ENCODE measurements at places on chromosomes 6 and 20.

DNA sequence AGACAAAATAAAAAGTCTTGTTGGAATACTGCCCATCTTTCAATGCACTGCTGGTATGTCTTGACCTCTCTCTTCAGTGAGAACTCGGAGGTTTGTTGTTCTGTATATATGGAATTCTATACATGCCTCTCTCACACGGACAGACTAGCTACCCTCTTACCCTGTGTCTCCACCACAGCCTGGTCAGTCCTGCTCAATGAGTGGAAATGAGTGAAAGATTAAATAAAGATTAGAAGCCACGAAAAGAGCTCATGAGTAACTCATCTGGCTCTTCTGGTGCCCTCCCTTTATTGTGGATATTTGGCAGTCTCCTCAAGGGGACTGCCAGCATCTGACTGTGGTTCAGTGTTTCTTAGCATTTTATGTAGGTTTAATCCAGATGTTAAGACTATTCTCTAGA is 262.8 kb upstream of the MAP3K7 start:
- no peaks in the 10 kb centered on the region for H3K27me3 ChIP-seq
- no peaks in the 10 kb centered on the region for H3K4me1 ChIP-seq
- H3K36me3 ChIP-seq, result no peaks in the 10 kb centered on the region
- H3K27ac ChIP-seq, result no peak overlapping the region
- no peak overlapping the region for H3K4me3 ChIP-seq

GRCh38 chr20:44123874-44124535 is 63.0 kb downstream of the JPH2 start:
- H3K36me3 ChIP-seq, result no peaks in the 10 kb centered on the region
- DNase-seq, result no peak
- no peak overlapping the region for H3K4me3 ChIP-seq
- no peak overlapping the region for H3K27ac ChIP-seq
- H3K4me1 ChIP-seq, result no peaks in the 10 kb centered on the region
- peaks cover 26% of the 10 kb centered on the region for H3K27me3 ChIP-seq

- H3K27ac ChIP-seq, result no peak overlapping the region
- DNase-seq, result no peak
- no peak overlapping the region for H3K4me3 ChIP-seq
- H3K27me3 ChIP-seq, result peaks cover 18% of the 10 kb centered on the region
Measured at GRCh38 chr20:50491926-50492634, 18.1 kb upstream of the PTPN1 start.

GRCh38 chr6:116073765-116074440 is 13.2 kb upstream of the FRK start:
- H3K27me3 ChIP-seq, result no peaks in the 10 kb centered on the region
- no peaks in the 10 kb centered on the region for H3K36me3 ChIP-seq
- H3K4me3 ChIP-seq, result no peak overlapping the region
- H3K27ac ChIP-seq, result no peak overlapping the region
- DNase-seq, result no peak
- H3K4me1 ChIP-seq, result no peaks in the 10 kb centered on the region

GRCh38 chr6:131354356-131354755 is 218.7 kb upstream of the ARG1 start:
- no peaks in the 10 kb centered on the region for H3K36me3 ChIP-seq
- no peak for DNase-seq

- DNase-seq, result no peak
- H3K4me1 ChIP-seq, result no peaks in the 10 kb centered on the region
- no peaks in the 10 kb centered on the region for H3K36me3 ChIP-seq
- H3K4me3 ChIP-seq, result no peak overlapping the region
- H3K27ac ChIP-seq, result no peak overlapping the region
Measured at GRCh38 chr6:73564578-73565345, 43.9 kb upstream of the EEF1A1 start.

- H3K36me3 ChIP-seq, result no peaks in the 10 kb centered on the region
- H3K27ac ChIP-seq, result no peak overlapping the region
- no peaks in the 10 kb centered on the region for H3K4me1 ChIP-seq
- no peak for DNase-seq
Measured at GRCh38 chr6:45724511-45724910, 291.1 kb downstream of the CLIC5 start.

DNA sequence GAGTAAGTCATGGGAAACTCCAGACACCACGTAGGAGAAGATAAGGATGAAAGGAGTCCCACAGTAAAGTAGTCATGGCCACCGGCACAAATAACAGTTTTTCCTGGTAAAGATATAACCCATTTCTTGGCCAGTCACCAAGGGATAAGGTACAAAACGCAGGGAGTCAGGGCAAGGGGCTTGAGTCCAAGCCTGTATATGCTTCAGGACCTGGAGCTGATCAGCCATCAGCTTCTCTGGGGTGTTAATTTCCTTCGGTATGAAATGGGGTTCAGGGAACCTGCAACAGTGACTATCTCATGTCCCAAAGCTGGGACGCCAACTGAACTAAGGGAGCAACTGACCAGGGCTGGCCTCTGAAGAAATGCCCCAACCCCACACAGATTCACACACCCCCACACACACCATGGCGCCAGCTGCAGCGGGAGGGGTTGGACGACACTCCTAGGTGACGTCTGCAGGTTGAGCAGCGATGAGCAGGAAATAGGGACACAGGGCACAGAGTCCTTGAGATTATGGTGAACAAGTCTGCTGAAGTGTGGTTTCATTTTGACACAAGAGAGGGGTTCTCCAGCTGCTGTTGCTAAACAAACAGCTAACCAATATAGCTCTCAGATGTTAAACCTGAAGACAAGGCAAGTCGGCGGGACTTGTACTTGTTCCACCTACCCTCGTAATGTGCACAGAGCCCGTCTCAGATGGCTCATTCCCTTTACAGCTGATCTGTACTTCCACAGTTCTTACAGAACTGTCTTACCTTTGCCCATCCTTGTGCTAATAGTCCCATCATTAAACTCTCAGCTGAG is 7.4 kb upstream of the ADTRP start:
- peaks cover 32% of the 10 kb centered on the region for H3K4me1 ChIP-seq
- H3K27ac ChIP-seq, result peak overlapping the region; percentile 40
- H3K36me3 ChIP-seq, result no peaks in the 10 kb centered on the region
- H3K27me3 ChIP-seq, result no peaks in the 10 kb centered on the region

- H3K27me3 ChIP-seq, result no peaks in the 10 kb centered on the region
- H3K4me3 ChIP-seq, result no peak overlapping the region
- H3K4me1 ChIP-seq, result no peaks in the 10 kb centered on the region
- no peak for DNase-seq
- no peak overlapping the region for H3K27ac ChIP-seq
- peaks cover 15% of the 10 kb centered on the region for H3K36me3 ChIP-seq
Measured at GRCh38 chr20:10625641-10626040, 48.2 kb downstream of the JAG1 start.

DNA sequence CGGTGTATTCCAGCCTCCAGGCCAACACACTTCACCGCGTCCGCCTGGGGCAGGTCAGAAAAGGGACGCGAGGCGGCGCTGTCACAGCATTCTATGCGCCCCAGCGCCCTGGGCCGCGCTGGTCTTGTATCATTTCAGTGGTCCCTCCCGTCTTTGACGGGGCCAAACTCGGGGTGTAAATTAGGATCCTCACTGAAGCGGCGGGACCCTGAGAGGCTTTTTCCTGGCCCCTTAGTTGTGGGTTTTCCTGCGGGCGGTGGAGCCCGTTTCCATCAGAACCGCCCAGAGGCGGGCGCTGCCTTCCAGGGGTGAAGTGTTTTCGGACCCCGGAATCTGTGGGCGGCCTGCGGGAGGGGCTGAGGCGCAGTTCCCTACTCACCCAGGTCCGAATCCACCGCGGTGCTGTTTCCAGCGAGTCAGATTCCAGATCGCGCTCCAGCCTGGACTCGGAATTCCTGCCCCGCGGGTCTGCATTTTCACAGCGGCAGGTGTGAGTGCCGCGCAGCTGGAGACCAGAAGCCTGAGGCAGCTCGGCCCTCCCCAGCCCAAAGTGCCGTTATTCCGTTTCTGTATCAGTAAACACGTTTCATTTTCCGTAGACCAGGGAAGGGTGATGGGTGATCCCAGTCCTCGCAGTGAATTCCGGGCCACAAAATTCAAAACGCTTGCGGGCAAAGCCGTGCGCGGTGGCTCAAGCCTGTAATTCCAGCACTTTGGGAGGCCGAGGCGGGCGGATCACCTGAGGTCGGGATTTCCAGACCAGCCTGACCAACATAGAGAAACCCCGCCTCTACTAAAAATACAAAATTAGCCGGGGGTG is 3.9 kb upstream of the MICB start:
- H3K36me3 ChIP-seq, result peaks cover 11% of the 10 kb centered on the region
- H3K27ac ChIP-seq, result peak overlapping the region; percentile 88
- H3K27me3 ChIP-seq, result no peaks in the 10 kb centered on the region
- H3K4me1 ChIP-seq, result peaks cover 68% of the 10 kb centered on the region
- DNase-seq, result peak; percentile 77

- H3K27ac ChIP-seq, result no peak overlapping the region
- no peaks in the 10 kb centered on the region for H3K27me3 ChIP-seq
- no peaks in the 10 kb centered on the region for H3K4me1 ChIP-seq
- no peak overlapping the region for H3K4me3 ChIP-seq
- H3K36me3 ChIP-seq, result no peaks in the 10 kb centered on the region
Measured at GRCh38 chr6:69069881-69070280, 434.8 kb downstream of the ADGRB3 start.

DNA sequence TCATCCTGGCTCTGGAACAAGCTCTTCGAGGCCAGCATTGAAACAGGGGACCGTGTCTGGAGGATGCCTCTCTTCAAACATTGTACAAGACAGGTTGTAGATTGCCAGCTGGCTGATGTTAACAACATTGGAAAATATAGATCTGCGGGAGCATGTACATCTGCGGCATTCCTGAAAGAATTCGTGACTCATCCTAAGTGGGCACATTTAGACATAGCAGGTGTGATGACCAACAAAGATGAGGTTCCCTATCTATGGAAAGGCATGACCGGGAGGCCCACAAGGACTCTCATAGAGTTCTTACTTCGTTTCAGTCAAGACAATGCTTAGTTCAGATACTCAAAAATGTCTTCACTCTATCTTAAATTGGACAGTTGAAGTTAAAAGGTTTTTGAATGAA is 3.6 kb upstream of the CDKN1A start:
- no peak overlapping the region for H3K4me3 ChIP-seq
- peaks cover 39% of the 10 kb centered on the region for H3K27me3 ChIP-seq

DNA sequence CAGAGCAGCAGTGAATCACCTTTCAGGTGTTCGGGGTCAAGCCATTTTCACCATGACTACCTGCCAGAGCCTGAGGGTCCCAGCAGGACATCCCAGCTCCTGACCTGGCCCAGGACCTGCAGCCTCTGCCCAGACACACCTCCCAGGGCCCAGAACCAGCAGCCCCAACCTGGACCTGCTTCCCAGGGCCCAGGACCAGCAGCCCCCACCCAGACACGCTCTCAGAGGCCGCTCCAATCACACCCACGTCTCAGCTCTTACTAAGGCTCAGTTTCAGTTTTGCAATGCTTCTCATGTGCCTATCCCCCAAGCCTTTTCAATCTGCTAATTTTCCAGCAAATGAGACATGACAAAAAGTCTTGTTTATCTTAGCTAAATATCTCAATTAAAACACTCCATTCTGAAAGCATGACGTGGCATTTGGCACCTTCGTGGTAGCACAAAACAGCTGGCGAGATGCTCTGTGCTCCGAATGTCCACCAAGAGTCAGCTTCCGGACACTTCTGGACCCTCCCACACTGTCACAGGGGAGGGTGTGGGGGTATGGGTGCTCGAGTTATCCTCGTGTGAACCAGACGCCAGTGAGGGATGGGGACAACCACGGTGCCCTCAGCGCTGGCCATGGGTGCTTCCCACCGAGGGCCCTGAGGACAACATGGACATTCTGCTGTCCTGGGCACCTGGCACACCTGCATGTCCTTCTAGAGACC is 253.2 kb downstream of the DLL1 start:
- DNase-seq, result no peak
- no peaks in the 10 kb centered on the region for H3K36me3 ChIP-seq
- H3K4me3 ChIP-seq, result no peak overlapping the region

- DNase-seq, result no peak
- no peaks in the 10 kb centered on the region for H3K27me3 ChIP-seq
- H3K36me3 ChIP-seq, result no peaks in the 10 kb centered on the region
- H3K27ac ChIP-seq, result no peak overlapping the region
- H3K4me1 ChIP-seq, result no peaks in the 10 kb centered on the region
- no peak overlapping the region for H3K4me3 ChIP-seq
Measured at GRCh38 chr6:76814496-76815458, 648.5 kb downstream of the HTR1B start.

- peaks cover 7% of the 10 kb centered on the region for H3K4me1 ChIP-seq
- DNase-seq, result no peak
- no peak overlapping the region for H3K27ac ChIP-seq
- H3K36me3 ChIP-seq, result no peaks in the 10 kb centered on the region
- H3K27me3 ChIP-seq, result no peaks in the 10 kb centered on the region
Measured at GRCh38 chr6:160139420-160139851, 17.8 kb downstream of the SLC22A1 start.

DNA sequence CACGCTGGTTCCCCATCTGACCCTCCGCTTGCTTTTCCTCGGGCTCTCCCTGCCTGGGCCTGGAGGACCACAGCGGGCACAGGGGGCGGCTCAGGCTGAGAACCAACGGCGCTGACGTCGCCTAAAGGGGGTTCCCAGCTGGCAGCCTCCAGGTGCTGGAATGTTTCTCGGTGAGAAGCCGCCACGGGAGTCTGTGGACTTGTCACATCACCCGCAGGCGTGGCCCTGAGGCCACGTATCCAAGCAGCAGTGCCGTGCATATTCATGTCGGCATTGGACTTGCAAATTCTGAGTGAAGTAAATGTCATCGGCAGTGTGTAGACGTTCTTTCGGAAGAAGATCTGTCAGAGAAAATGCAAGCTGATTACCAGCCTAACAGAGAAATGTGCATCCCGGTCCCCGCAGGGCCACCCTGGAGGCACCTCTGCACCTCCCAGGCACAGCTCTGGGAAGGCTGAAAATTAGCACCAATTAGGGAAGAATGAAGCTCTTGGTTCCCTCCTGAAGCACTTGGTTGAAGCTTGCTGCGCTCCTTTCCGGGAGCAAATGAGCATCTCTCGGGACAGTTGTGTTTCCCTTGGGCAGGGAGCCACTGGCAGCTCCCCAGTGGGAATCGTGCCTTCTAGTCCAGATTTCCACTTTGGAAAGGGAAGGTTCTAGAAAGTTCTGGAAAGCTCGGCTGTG is 24.3 kb downstream of the NTSR1 start:
- H3K27ac ChIP-seq, result no peak overlapping the region
- H3K36me3 ChIP-seq, result no peaks in the 10 kb centered on the region
- no peak for DNase-seq
- H3K4me1 ChIP-seq, result peaks cover 10% of the 10 kb centered on the region
- no peak overlapping the region for H3K4me3 ChIP-seq

GRCh38 chr6:143734641-143735063 is 56.9 kb downstream of the PHACTR2 start:
- no peak for DNase-seq
- peaks cover 1% of the 10 kb centered on the region for H3K27me3 ChIP-seq
- no peaks in the 10 kb centered on the region for H3K4me1 ChIP-seq

GRCh38 chr6:167846997-167847606 is 20.4 kb downstream of the AFDN start:
- no peak overlapping the region for H3K4me3 ChIP-seq
- no peaks in the 10 kb centered on the region for H3K4me1 ChIP-seq
- H3K36me3 ChIP-seq, result no peaks in the 10 kb centered on the region
- H3K27me3 ChIP-seq, result no peaks in the 10 kb centered on the region
- no peak for DNase-seq
- H3K27ac ChIP-seq, result no peak overlapping the region

- H3K4me3 ChIP-seq, result no peak overlapping the region
- no peaks in the 10 kb centered on the region for H3K36me3 ChIP-seq
- H3K4me1 ChIP-seq, result no peaks in the 10 kb centered on the region
- H3K27me3 ChIP-seq, result no peaks in the 10 kb centered on the region
Measured at GRCh38 chr6:153842491-153842890, 196.5 kb upstream of the OPRM1 start.

- H3K4me3 ChIP-seq, result no peak overlapping the region
- H3K27ac ChIP-seq, result no peak overlapping the region
- DNase-seq, result no peak
- no peaks in the 10 kb centered on the region for H3K27me3 ChIP-seq
- H3K36me3 ChIP-seq, result no peaks in the 10 kb centered on the region
- H3K4me1 ChIP-seq, result peaks cover 15% of the 10 kb centered on the region
Measured at GRCh38 chr6:106037060-106037459, 49.1 kb upstream of the PRDM1 start.

All from DND-41 (cell line).